ENCODE measurements at places on chromosomes 5 and 9. TPM values are rescaled to one million over a fixed set of nuclear protein-coding genes. Genes with fewer than 3 reads are reported as not detected.

The RASGEF1C gene
- 0.15 TPM for total RNA-seq

The PCDHB5 gene
- total RNA-seq = 1.5 TPM

The CMBL gene
- 22.2 TPM for total RNA-seq

The PCDHGB2 gene
- 0.09 TPM for total RNA-seq

The UGT3A2 gene
- total RNA-seq = not detected

The CDH6 gene
- total RNA-seq = 0.10 TPM

The SLC36A2 gene
- not detected for total RNA-seq

The PCDHGB3 gene
- 0.19 TPM for total RNA-seq

The SPATA6L gene
- total RNA-seq = 2.1 TPM

The TNFSF15 gene
- total RNA-seq = 0.36 TPM

The STPG3 gene
- not detected for total RNA-seq

The SLC36A3 gene
- total RNA-seq = not detected

The ARL15 gene
- 6.3 TPM for total RNA-seq

The TEX10 gene
- total RNA-seq = 34.1 TPM

The PTGR1 gene
- total RNA-seq = 380 TPM

The CCDC183 gene
- 0.10 TPM for total RNA-seq

The AQP7 gene
- 0.31 TPM for total RNA-seq

The CDH9 gene
- total RNA-seq = not detected

The NADK2 gene
- total RNA-seq = 12.9 TPM

The DOK3 gene
- total RNA-seq = 4.3 TPM

The SLC35A4 gene
- 80.6 TPM for total RNA-seq

The IL13 gene
- total RNA-seq = not detected

Data from A549 treated with DMSO at 1 μM for 4 hours (cell line).